Cardiac fibroblast (primary cell): ENCODE measurements at places on chromosomes 1 and 21.
A peak's percentile ranks its signal among the peaks of the same experiment; 100 is the strongest.

DNA sequence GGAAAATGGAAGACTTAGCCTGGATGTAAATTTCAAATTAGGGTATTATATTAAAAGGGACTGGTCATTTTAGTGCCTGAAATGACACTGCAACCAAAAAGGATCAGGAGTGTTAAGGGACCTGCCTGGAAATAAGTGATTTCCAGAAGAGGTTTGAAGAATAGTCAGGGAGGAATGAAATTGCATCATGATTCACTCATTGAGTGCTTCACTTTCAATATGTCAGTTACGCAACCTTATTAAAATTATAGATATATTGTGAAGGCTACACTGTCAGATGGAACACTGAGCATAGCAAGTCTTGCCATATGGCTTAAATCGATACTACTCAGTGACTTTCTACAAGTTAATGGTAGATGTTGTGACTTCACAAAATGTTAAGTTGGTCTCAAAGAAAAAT, 275.2 kb upstream of the DPYD start:
- DNase-seq: no peak

DNA sequence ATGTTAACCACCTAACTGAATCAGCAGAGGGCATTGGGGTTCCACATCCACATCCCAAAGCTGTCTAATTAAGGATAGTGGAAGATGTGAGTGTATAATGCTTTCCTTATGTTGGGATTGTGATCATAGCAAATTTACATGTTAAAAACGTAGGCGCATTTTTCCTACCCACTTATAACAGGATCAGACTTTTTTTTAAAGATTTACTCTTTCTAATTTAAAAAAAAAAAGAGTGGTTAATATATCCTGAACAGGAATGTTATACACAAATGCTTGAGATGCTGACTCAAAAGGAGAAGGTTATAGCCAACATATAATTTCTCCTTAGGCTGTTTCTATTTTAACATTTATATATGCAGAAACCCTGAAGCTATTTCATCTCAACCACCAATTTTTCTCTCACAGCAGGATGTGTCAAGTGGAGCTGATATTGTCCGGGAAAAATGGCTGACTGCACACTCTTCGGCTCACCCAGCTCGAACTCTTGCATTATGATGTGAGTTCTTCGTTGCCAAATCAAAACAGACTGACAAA, 40.3 kb downstream of the RGS5 start:
- peak; percentile 33 for DNase-seq

- DNase-seq: peak; percentile 7
These were observed 624.4 kb upstream of the PLXNA2 start for GRCh38 chr1:208868554-208868953.

DNA sequence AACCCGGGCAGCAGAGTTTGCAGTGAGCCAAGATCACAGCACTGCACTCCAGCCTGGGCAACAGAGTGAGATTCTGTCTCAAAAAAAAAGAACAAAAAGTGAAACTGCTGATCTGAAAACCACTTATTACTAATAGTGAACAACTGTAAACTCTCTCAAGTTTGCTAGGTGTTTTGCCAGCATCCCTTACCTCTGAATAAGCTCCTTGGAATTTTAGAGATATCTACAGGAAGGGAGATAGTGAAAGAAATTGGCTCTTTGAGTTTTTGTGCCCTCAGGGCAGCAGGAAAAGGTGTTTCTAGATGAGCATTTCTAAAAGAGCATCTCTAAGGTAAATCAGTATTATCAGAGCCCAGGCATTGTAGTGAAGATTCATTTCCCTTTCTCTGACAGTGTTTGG, 27.1 kb downstream of the PARK7 start:
- DNase-seq: no peak

DNA sequence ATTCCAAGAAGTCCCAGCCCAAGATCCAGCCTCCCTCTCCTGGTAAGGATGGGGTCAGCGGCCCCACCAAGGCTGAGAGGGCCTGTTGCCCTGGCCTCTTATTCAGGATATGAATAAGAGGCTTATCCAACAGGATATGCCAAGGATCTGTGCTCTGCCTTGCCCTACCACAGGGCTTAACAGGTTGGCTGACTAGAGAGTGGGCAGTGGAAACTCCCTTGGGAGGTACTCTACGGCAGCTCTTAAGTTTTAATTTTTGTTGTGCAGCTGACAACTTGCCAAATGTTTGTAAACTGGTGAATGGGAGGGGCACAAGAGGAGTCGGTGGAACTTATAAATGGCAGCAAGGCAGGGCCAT, 16.5 kb upstream of the PIGV start:
- DNase-seq: no peak

GRCh38 chr1:44012404-44012803, 18.9 kb downstream of the SLC6A9 start:
- DNase-seq: no peak

- DNase-seq: no peak
These were observed 76.7 kb downstream of the KCTD3 start for GRCh38 chr1:215643592-215644321.

- DNase-seq: peak; percentile 40
These were observed 89.0 kb upstream of the BCAR3 start for GRCh38 chr1:93770640-93771039.

DNA sequence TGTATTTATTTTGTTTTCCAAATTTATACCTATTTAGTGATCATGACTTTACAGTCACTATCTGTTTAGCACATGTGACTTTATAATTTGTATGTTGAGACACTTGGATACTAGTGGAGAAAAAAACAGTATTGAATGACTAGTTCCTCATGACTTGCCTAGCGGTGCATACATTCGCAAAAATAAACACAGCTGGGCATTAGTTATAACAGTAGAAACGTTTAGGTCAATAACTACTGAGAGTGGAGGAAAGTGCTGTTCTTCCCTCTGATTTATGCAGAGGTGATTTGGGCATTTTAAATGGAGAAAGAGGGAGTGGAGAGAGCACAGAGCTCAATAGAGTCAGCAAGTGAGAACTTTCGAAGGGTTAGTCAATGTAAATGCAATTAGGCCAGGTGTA, 1679.0 kb upstream of the B3GALT2 start:
- no peak for DNase-seq

GRCh38 chr1:9916452-9916851, 6.4 kb upstream of the CTNNBIP1 start:
- no peak for DNase-seq

GRCh38 chr1:9347095-9347850, 54.6 kb downstream of the SPSB1 start:
- DNase-seq: no peak

DNA sequence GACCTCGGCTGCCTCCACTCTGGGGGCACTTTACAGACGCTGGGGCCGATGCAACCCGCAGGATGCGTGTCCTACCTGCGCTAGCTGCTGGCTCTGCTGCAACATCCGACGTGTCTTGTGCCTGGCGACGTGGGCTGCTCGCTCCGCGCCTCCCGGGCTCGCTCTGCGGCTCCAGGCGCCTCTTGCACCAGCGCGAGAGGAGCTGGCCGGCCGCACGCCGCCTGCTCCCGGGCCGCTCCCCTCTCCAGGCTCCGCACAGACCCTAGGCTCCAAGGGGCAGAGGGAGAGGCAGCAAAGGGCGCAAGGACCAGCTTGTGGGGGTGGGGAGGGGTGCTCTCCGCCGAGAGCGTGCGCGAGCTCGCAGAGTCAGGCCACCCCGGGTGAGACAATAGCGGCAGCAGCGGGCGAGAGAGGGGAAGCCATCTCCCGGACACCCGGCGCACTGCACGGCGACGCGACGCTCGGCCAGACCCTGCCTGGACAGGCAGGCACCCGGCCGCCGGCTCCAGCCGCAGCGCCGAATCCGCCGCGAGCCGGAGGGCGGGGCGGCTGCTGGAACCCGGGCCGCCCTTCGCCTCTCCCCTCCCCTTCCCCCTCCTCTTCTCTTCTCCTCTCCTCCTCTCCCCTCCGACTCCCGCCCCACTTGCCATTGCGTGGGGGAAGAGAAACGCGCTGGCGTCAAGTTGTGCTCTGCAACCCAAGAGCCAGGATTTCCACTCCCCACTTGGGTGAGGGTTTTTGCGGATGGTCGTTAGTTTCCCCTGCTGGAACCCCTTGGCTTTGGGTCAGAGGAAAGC, at the start of gene PIK3C2B:
Gene PIK3C2B (minus strand): TSS at position 525 of the 797 bp plus-strand sequence. CDS start 25,003 bp downstream, outside the sequence.
- peak; percentile 82 for DNase-seq

- no peak for DNase-seq
These were observed 47.9 kb downstream of the SERBP1 start for GRCh38 chr1:67382292-67382691.

- peak; percentile 33 for DNase-seq
These were observed 87.0 kb upstream of the ZC3H11B start for GRCh38 chr1:219699870-219700269.

- DNase-seq: peak; percentile 85
These were observed 82.3 kb downstream of the ITPKB start for GRCh38 chr1:226656601-226657277.

- no peak for DNase-seq
These were observed 221.8 kb upstream of the CHRM3 start for GRCh38 chr1:239164451-239165180.

DNA sequence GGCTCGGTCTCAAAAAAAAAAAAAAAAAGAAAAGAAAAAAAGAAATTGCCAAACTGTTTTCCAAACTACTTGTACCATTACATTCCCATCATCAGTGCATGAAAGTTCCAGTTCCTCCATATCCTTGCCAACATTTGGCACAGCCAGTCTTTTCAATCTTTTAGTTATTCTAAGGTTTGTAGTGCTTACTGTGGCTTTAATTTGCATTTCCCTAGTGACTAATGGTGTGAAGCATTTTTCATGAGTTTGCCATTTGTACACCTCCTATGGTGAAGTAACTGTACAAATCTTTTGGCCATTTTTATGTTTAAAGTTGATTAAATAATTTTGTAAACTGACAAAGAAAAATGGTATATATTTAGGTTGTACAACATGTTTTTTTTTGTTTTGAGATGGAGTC, 70.7 kb downstream of the DEGS1 start:
- DNase-seq: peak; percentile 24

DNA sequence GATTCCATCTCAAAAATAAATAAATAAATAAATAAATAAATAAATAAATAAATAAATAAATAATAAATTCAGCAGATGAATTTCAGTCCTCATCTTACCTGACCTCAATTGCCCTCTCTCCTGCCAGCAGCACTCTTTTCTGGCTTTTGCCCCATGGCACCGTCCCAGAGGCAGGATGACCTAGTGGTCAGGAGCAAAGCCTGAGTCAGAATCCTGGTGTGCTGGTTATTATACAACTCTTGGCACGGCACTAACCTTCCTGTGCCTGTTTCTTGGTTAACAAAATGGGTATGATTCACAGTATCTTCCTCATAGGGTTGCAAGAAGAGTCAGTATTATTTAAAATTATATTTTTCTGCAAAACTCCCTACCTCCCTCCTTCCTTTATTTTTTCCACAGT, 43.0 kb downstream of the NKAIN1 start:
- DNase-seq: peak; percentile 47

- no peak for DNase-seq
These were observed 34.5 kb upstream of the SYNC start for GRCh38 chr1:32736812-32737791.

DNA sequence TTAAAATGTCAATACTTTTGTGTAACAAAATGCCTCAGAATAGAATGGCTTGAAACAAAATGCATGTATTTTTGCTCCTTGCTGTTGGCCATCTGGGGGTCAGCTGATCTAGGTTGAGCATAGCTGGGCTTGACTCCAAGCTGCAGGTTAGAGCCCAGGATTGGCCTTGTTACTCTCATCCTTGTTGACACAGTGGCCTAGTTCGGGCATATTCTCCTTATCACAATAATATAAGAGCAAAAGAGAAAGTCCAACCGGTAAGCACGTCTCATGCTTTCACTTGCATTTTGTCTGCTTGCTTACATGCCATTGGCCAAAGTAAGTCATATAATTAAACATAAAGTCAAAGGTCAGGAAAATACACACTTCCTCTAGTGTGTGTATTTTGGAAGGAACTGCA, 456.2 kb downstream of the KCNT2 start:
- DNase-seq: peak; percentile 8

DNA sequence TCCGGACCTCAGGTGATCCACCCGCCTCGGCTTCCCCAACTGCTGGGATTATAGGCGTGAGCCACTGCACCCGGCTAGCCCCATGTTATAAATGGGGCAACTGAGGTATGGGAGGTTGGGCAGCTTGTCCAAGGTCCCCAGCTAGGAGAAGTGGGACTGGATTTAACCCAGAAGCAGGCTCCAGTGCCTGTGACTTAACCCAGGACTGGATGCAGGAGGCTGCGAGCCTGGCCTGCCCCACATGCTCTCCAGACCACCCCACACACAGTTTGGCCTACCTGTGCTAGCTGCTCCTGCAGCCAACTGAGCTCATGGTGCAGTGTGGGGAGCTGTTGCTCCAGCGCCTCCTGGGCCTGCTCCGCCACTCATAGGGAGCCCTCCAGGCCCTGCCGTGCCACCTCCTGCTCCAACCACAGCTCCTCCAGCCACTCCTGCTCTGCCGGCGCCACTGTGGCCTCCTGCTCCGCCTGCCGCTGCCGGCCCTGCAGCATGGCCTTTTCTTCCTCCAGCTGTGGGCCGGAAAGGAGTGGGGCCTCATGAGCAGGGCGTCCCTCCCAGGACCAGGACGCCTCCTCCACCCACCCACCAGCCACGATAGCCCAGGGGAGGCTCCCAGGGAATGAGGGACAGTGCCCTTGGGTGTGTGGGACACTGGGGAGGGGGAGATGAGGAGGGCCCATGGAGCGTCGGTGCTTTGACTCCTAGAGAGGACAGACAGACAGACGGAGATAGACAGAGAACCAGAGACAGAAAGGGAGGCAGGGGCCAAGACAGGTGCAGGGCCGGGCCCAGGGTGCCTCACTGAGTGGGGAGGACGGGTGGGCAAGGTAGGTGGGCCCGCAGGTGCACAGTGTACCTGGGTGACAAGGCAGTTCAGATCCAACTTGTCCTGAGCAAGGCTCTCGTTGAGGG, 12.4 kb upstream of the NBPF1 start:
- DNase-seq: no peak

GRCh38 chr1:33363470-33363861, 42.6 kb upstream of the A3GALT2 start:
- DNase-seq: no peak

DNA sequence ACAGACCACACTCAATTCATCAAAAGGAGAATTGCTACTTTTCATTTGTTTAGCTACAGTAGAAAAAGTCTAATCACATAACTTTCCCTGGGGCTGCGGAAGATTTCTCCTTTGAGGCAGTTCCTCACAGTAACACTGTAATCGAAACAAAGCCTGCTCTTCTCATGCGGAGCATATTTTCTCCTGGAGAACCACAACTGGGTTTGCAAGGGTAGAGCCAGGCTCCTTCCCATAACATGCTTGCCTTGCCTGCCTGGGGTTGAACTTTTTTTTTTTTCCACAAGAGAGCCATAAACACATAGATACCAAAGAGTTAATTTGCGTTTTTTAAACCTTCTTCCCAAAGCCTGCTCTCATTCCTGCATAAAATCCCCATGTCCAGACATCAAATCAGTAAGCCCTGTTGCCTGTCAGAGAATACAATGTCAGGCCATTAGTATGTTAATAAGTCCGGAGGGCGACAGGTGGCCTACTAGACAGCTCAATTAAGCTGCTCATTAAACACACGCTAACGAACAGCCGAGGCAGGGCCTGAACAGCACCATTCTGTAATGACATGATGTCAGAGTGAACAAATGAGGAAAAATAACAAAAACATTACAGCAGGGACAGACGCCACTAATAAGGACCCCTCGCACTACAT, 107.1 kb upstream of the OLIG2 start:
- DNase-seq: no peak
